AG20443 (cell line): ENCODE measurements at places on chromosomes 3 and 15.

- no peak for DNase-seq
Measured at GRCh38 chr3:181455276-181455675, 256.4 kb upstream of the SOX2 start.

GRCh38 chr3:157573281-157573680, 70.1 kb upstream of the VEPH1 start:
- DNase-seq: peak; percentile 35

DNA sequence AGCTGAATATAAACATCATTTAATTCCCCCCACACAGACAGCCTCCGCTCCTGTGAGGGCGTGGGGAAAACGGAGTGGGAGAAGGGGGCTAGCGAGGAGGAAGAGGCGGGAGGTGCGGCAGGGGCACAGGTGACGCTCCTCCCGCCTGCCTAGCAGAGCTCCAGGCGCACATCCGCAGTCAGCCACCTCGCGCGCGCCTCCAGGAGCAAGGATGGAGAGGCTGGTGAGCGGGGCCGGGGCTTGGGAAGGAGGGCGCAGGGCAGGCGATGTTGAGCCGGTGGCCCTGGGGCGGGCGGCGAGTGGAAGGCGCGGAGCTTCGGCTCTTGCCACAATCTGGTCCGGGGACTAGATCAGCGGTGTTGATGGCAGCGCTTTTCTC, at the start of gene CD200:
TSS of gene CD200 (plus strand) at position 155 of the 379 bp plus-strand sequence. CDS start at position 212, 57 bp downstream.
- peak; percentile 28 for DNase-seq

- no peak for DNase-seq
Measured at GRCh38 chr3:141413391-141413790, 45.1 kb downstream of the ZBTB38 start.

GRCh38 chr3:112116748-112117186, 16.3 kb downstream of the GCSAM start:
- no peak for DNase-seq

- DNase-seq: no peak
Measured at GRCh38 chr3:69386556-69387385, 883 bp upstream of the FRMD4B start.

- no peak for DNase-seq
Measured at GRCh38 chr3:12797892-12798558, 1.5 kb downstream of the CAND2 start.

DNA sequence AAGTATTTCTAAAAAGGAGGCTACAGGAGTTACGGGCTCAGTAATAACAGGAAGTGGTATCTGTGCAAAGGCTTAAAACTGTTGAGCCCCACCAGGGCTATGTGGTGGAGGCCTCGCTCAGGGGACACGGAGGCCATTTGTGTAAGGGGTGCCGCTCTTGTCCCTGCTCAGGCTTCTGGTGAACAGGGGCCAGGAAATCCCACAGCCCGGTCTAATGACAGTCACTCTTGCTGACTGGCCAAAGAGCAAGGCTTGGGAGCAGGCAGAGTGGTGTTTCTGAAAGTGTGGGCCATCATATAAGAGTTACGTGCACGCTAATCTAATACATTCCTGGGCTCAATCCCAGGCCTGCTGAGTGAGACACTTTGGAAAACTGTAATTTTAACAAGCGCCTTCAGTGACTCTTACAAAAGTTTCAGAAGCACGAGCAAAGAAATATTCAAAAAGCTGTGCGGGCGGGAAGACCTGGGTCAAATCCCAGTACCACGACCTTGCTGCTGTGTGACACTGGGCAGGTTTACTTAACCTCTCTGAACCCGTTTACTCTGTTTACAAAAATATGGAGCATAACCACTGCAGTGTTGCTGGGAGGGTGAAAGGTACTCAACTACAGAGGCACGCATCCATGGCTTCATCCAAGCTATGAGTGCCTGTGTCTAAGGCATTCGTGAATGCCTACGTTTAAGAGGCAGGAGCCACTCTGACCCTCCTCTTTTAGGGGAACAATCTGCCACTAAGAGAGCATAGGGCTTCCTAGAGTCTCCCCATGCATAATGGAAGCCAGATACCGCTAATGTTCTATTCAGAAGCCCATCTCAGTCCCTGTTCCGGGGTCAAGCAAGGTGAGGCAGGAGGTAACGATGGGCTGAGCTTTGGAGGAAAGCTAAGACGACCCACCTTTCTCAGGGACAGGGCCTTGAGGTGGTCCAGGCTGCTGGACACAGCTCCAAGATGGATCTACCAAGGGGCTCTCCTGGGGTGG, 2.0 kb downstream of the ATP10A start:
- DNase-seq: peak; percentile 60

GRCh38 chr3:141336672-141337522, 31.4 kb upstream of the ZBTB38 start:
- DNase-seq: peak; percentile 86

DNA sequence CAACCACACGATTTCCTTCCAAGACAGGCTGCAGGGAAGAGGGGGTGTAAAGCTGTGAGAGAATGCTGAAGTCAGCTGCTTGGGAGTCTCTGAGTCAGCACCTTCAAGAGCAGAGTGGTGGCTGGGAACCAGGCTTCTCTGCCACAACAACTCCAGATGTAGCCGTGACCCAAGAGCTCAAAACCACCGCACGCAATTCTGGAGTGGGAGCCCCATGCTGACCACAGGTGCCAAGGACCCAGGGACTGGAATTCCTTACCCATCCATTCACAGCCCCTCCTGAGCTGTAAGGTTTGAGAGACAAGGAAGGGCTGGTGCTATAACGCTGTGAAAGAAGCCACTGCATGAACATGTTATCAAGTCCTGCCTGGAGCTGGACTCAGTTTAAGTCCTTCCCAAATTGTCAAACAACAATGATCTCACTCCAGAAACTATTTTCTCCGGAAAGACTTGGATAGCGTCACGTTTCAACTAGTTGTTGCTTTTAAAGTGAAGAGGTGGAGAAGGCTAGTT, 61.4 kb downstream of the UMPS start:
- peak; percentile 93 for DNase-seq

GRCh38 chr3:195900436-195901355, 7.7 kb downstream of the TNK2 start:
- peak; percentile 90 for DNase-seq

GRCh38 chr15:51368751-51369450, 27.4 kb downstream of the GLDN start:
- DNase-seq: peak; percentile 35

DNA sequence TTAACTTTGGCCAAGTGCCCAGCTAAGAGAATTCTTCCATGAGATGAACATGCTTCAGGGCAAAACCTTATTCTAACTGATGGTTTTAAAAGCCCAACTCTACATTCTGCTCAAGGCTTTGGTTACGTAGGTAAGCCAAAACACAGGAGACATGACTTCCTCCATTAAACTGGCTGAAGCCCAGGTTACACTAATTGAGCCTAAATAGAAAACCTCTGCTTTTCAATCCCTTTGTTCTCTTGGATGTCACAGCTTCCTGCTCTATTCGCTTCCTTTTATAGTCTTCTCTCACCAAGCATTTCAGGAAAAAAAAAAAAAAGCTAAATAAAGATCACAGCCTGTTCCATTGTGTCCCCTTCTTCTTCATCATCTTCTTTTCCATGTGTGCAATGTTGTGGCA, 420.4 kb downstream of the TIGIT start:
- DNase-seq: no peak

DNA sequence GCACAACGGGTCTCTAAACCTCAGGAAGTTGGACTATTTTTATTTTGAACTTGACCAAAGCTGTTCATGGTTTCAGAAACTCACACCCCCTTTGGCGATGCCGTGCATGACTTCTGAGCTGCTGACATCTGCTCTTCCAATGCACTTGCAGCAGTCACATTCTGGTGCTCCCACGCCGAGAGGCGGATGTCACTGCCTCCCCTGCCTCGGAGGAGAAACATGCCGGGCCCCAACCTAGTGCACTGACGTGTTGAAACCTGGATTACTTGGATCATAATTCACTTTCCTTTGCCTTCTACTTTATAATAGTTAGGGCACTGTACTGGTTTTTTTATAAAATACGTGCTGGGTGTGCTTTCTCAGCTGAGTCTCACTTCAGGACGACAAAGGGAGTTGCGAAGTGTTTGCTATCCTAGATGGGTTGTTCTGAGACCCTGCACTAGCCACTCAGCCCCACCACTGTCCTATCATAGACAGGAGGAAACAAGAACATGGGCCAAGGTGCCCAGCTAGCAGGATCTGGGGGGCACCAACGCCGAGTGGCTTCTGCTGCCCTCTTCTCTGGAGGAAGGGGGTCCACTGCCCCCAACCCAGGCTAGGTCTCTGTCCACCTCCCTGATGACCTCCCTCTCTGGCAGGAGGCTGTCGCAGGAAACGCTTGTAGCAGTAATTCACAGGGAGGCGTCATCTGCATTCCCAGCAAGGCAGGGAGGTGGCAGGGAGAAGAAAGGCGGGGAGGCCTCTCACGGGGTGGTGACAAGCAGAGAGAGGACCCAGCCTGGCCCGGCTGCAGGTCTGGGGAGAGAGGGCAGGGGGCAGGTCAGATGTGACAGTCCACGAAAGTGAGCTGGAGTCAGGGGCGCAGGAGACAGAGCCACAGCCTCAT, 158.8 kb upstream of the IQSEC1 start:
- DNase-seq: no peak

DNA sequence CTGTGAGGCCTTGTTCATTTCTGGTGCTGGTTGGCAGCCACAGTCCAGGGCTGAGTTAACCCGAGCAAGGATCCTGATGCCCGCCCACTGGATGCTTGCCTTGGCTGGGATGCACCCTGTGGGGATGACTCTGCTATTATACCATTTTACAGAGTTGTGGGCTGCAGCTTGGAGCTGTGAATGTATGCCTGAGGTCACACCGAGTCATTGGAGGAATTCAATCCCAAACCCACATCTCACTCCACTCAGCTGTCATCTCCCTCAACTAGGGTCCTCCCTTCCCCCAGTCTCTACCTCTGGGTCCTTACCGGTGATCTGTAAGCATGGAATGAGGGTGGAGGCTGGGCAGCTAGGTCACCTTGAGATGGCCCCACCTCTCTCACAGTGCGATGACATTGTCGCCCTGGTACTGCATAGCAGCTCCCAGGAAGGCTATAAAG, 22.1 kb downstream of the MAPKAPK3 start:
- DNase-seq: peak; percentile 91

DNA sequence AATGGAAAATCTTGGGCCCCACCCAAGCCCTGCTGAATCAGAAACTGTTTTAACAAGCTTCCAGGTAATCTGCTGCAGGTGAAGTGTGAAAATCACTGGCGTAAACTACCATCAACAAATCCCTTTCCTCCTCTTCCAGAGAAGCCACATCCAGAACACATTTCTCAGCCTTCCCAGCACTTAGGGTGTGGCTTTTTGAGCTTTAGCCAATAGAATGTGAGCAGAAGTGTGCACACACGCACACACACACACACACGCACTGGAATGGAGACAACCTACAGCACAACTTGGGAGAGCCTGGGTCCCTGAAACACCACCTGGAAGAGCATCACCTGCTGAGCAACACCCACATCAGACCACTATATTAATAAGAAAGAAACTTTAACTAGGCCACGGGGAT, 98.6 kb downstream of the OSBPL10 start:
- no peak for DNase-seq

- no peak for DNase-seq
Measured at GRCh38 chr3:113847664-113848461, 9.3 kb downstream of the GRAMD1C start.

- DNase-seq: peak; percentile 79
Measured at GRCh38 chr15:78422571-78423340, 15.3 kb upstream of the IREB2 start.

DNA sequence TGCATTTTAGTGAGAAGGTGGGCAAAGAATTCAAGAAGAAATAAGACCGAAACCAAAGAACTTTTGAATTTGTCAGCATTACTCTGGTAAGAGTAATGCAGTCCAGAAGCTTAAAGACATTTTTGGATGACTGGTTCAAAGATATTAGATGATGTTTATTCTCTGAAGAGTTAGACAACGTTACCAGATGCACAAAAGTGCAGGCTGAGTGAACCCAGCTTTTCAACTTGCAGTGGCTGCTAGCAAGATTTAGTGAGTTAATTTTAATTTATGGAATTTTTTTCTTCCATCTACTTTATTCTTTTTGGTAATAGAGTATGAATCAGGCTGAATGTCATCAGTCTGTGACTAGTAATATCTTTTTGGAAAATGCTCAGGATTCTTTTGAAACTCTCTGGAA, 267.3 kb upstream of the AZI2 start:
- no peak for DNase-seq

GRCh38 chr15:41971895-41972252, 483 bp downstream of the EHD4 start:
- peak; percentile 44 for DNase-seq

DNA sequence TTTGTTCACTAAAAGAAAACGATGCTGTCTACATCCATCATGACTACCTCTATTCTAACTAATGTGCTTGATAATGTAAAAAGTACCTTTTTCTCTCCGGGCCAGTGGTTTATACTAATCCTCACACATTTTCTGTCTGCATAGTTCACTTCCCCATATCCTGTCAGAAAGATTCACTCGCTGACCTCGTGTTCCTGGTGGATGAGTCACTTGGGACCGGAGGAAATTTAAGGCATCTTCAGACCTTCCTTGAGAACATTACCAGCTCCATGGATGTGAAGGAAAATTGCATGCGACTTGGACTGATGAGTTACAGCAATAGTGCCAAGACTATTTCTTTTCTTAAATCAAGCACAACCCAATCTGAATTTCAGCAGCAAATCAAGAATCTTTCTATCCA, 33.8 kb downstream of the COL6A5 start:
- no peak for DNase-seq

DNA sequence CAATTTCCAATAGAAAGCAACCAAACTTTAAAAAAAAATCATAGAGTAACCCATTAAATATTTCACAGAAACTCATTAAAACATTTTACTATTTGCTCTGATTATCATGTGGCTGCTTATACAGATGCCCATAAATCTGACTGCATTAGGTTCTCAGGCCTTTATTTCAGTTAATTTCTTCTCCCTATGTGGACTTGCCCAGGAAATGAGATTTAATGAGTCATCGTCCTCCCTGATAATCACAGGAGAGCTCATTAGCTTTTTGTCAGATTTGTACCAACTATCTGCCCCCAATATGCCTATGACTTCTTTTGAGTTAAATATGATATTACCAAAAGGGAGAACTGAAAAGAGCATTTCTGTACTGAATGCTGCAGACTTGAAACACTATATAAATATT, 168.0 kb downstream of the FOXB1 start:
- DNase-seq: no peak

GRCh38 chr3:50853936-50854335, 179.2 kb downstream of the DOCK3 start:
- DNase-seq: no peak

GRCh38 chr15:62777671-62778070, 264.9 kb upstream of the TPM1 start:
- peak; percentile 19 for DNase-seq

DNA sequence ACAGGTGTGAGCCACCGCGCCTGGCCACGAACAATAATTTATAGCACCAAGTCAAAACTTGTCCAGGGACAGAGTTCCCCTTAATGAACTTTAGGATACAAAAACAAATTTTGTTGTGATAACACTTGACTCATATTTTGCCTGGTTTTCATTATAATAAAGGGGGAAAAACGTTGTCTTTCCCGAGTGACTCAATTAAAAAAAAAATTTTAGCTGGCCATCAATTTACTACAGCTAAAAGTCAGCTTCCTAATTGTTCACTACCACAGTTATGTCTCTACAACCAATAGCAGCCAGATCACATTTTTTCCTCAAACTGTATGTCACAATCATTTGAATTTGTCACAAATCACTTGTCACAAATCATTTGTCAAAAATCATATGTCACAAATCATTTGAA, 116.0 kb downstream of the P3H2 start:
- no peak for DNase-seq

GRCh38 chr15:36208868-36209582, 370.4 kb upstream of the CDIN1 start:
- no peak for DNase-seq

GRCh38 chr3:9249273-9250192, at the start of gene SRGAP3:
Gene SRGAP3, minus strand, starts transcription at chr3:9249646. Its CDS starts 695 bp downstream, at chr3:9248951.
- peak; percentile 95 for DNase-seq

GRCh38 chr15:72979308-72979707, 73.0 kb upstream of the NEO1 start:
- no peak for DNase-seq
